ENCODE measurements at places on chromosomes 6 and 20.

GRCh38 chr6:90387383-90387775 is 90.7 kb upstream of the BACH2 start:
- no peak for DNase-seq

- no peak for DNase-seq
These were observed 9.8 kb downstream of the SDC4 start for GRCh38 chr20:45338121-45339030.

DNA sequence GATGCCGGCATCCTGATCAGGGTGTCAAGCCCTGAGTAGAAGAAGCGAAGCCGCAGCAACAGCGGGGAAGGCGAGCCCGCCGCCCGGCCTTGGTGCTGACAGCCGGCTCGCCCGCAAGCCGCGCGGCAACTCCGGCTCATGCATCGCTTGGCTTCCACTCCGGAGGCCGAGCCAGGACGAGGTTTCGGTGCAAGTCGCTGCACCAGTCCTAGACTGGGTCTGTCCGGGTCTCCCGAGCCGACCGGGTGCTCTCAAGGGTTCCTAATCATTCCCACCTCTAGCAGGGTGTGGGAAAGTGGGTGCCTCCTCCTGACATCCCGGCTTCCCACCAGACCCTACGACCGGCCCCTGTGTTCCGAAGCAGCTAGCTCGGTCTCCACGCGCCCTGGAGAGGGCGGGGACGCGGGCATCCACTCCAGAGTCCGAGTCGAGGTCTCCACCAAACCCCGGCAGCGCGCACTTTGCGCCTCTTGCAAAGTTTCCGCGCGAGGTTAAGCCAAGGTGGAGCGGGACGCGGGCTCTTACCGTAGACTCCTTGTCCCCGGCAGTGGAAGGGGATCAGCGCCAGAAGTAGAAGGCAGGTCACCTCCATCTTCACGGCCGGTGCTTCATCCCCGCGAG is 1.4 kb downstream of the MDGA1 start:
- DNase-seq = no peak

DNA sequence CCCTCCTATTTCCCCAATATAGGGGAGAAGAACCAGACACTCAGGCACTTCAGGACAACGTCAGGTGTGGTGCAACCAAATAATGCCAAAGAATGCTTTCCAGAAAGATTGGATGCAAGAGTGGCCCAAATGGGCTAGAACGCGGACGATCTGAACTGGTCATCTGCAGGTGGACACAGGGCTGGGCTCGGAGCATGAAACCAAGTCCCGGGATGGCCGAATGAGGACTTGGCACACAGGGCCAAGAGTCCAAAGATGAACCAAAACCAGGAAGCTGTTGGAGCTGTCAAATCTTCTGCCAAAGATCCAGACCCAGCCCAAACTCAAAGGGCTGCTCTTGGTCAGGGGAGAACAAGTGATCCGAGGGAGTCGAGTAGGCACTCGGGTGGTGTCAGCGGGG is 143.9 kb upstream of the ARID1B start:
- DNase-seq = no peak

GRCh38 chr20:44483112-44483511 is 7.4 kb downstream of the TTPAL start:
- DNase-seq = no peak

Data from HT-29 (cell line).